Adrenal gland (tissue), 19 donors: ENCODE measurements at places on chromosomes 2 and 18.

DNA sequence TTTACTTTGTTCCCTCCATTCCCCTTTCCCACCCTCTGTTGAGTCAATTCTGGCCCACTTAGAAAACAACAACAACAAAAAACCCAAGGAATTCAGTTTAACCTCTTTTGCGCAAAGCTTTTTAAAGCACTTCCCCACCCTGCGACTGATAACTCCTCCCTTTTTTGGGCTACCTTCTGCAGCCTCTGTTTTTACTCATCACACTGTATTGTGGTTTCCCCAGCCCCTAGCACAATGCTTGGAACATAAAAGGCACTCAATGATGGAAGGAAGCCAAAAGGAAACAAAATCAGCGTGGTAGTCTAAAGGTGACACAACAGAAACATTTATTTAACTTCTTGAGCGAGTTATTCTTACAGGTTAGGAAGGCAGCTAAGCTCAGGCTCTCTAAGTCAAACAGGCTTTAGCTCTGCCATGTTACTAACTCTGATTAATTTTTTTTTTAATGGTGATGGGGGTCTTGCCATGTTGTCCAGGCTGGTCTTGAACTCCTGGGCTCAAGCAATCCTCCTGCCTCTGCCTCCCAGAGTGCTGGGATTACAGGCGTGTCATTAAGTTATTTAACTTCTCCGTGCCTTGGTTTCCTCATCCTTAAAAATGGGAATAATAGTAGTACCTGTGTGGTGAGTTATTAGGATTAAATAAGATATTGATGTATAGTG lies 1.3 kb downstream of the CEP68 start:
- DNase-seq, result no peak

GRCh38 chr2:235582081-235582686 lies 88.3 kb downstream of the AGAP1 start:
- DNase-seq, result no peak

- DNase-seq, result no peak
Observed at GRCh38 chr2:201471732-201472393, 20.3 kb downstream of the STRADB start.

DNA sequence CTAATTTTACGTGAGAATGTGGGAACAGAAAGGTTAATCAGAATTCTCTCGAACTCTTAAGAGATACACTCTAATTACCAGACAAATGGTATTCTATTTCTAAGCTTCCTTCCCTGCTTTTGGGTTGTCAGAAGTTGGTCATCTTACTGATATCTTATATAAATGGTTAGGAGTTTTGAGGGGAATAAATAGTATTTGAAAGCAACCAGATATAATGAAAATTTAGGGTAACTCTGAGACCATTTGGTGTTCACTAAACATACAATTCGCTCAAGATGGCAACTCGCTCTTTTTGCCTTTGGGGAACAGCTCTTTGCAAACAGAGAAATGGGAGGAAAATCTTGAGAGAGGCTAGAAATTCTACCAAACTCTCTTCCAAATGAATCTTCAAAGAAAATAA lies 250.9 kb downstream of the TCF4 start:
- DNase-seq, result no peak

GRCh38 chr2:127763776-127764175 lies 47.2 kb downstream of the WDR33 start:
- no peak for DNase-seq

DNA sequence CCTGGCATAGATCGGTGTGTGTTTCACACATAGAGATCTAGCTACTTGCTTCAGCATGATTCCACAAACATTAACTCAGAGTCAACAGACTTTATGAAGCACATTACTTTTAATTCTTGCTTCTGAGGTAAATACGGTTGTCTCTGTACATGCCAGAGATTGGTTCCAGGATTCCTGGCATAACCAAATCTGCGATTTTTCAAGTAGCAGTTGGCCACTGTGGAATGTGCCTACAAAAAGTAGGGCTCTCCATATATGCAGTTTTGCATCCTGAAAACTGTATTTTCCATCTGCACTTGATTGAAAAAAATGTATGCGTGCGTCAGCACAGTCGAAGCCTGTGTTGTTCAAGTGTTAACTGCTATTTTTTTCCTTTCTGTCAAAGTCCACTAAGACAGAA lies 85.0 kb downstream of the ZAP70 start:
- DNase-seq, result no peak

DNA sequence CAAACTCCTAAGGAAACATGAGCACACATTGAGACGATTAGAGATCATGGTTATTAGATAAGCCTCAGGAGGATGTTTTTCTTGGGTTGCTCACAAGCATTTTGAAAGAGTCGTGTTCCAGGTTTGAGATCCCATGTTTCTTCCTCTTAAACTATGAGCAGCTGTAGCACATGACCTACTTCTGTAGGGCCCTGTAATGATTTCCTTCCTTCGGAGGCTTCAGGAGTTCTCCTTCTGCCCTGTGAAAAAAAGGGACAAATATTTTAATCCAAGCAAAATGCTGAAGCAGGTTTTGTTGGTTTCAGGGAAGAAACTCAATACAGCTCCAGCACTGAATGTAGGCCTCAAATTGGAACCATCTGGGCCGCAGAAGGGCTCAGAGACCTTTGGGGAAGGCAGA lies 82.6 kb downstream of the POU3F3 start:
- DNase-seq, result no peak
